Effector CD8-positive, alpha-beta T cell (primary cell): ENCODE measurements at places on chromosomes 5 and 9.

- DNase-seq = no peak
Observed at GRCh38 chr5:483434-484140, 40.6 kb downstream of the EXOC3 start.

GRCh38 chr5:82639393-82640144, 361.4 kb upstream of the RPS23 start:
- no peak for DNase-seq

- no peak for DNase-seq
Observed at GRCh38 chr5:109697339-109697738, 7.6 kb downstream of the MAN2A1 start.

DNA sequence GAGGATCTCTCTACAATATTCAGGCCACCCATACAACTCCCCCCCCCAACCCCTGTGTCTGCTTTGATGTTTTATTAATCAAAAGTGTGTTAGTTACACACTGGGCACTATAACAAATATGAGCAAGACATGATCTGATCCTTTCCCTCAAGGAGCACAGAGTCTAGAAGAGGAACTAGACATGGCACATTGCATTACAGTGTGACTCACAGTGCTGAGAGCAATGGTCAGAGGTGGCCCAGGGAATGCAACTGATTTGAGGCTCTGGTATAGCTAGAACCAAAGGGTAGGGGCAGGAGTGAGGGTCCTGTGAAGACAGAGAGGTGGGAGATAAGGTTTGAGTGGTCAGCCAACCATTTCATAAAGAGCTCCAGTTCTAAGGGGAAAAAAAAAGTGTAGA, 539.2 kb downstream of the ACTL7B start:
- no peak for DNase-seq

DNA sequence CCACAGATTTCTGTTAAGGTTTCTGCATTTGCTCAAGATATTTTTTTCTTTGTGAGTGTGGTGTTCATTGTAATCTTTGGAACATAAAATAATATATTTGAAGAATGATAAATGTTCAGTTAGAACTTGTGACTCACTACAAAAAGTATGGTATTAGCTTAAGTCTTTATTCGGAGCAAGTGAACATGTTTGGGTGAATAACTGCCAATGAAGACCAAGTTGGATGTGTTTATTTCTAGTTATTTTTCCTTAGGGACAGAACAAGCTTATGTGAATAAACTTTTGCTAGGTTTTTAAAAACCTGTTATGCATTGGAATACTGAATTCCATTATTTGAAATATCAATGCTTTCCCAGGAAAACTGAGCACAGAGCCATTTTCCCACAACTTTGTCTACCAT, 418.6 kb downstream of the SLCO4C1 start:
- no peak for DNase-seq

- DNase-seq = no peak
Observed at GRCh38 chr9:75855509-75855908, 35.0 kb upstream of the PCSK5 start.

- DNase-seq = no peak
Observed at GRCh38 chr5:79229357-79230174, 6.4 kb upstream of the JMY start.

DNA sequence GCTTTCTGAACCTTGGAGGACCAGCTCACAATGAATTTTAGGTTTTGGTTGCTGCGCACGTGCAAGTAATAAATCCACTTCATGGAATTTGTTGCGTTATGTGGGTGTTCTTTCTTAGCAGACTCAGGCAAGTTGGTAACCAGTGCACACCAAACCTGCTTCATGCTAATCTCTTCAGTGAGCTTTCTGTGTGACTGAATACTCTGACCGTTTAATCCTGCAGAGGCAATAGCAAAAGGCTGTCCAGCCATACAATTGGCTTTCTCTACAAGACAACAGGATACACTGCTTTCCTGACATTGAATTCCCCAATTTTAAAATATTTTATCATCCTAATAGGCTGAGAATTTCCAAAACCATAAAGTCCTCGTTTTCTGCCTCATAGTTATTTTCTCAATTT, 10.3 kb downstream of the UGT3A2 start:
- no peak for DNase-seq

- no peak for DNase-seq
Observed at GRCh38 chr9:84239343-84239742, 101.2 kb downstream of the SLC28A3 start.

DNA sequence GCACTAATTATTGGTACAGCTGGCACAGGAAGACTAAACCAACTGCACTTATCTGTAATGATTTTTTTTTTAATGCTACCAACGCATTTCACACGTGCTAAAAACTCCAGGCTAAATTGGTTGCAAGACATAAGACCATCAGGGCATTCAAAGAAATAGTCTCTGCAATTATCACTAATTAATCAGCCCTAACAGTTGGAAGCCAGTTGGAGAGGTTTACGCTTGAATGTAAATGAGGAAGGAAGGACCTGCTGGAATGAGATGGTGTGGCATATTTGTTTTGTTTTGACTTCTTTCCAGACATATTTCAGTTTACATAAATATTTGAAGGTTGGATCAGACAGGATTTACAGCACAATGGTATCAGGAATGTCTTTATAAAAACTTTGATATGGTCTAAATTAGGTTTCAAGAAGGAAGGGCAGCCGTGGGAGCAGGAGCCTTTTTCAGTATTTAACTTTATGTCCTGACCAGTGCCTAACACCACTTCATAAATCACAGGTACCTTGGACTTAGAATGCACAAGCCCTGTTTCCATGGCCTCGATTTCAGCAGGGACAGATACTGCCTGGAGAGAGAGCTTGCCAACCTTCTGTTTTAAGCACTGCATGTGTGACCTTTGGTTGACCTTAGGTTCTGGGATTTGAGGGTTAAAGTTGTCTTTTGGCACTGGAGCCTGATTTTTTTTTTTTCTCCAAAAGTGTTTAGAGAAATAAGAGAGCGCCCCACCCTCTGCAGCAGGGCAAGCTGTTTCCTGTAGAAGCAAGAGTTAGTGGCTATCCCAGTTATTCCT, 199.8 kb upstream of the MAP3K1 start:
- DNase-seq = no peak

GRCh38 chr5:147520450-147520849, 10.6 kb upstream of the DPYSL3 start:
- DNase-seq = no peak

DNA sequence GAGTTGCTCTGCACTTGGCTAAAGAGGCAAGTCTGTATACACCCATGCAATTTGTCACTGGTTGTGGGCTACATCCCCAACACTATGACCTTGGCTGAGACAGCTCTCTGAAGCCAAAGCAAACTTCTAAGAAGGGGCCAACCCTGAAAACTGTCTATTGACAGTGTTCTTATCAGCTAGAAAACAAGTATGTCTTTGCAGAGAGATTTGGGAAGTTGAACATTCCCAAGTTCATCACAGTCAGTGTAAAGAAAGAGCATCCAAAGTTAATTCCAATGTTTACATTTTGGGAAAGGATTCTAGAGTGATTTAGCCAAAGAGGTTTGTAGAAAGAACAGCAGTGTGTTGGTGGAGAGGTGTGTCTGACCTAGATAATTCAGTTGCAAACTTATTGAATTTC, 711.1 kb upstream of the CHD1 start:
- DNase-seq = no peak

DNA sequence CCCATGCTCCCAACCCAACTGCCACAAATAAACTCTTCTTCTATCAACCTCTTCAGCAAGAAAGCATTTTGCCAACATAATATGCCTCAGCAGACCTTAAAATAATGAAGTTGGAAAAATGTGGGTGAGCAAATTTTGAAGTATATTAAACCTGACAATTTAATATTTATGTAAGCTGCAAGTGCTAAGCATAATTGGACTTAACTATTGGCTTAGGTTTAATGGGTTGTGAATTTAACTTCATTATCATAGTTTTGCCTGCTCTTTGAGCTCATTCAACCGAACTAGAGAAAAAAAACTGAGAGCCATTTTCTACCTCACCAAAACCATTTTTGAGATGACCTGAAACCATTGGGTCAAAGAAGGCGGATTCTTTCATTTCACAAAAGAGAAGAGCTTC, 805.5 kb upstream of the DMAC1 start:
- no peak for DNase-seq

- no peak for DNase-seq
Observed at GRCh38 chr5:154159343-154159742, 31.2 kb upstream of the GALNT10 start.

GRCh38 chr5:136047858-136048257, 19.1 kb downstream of the TGFBI start:
- DNase-seq = no peak

DNA sequence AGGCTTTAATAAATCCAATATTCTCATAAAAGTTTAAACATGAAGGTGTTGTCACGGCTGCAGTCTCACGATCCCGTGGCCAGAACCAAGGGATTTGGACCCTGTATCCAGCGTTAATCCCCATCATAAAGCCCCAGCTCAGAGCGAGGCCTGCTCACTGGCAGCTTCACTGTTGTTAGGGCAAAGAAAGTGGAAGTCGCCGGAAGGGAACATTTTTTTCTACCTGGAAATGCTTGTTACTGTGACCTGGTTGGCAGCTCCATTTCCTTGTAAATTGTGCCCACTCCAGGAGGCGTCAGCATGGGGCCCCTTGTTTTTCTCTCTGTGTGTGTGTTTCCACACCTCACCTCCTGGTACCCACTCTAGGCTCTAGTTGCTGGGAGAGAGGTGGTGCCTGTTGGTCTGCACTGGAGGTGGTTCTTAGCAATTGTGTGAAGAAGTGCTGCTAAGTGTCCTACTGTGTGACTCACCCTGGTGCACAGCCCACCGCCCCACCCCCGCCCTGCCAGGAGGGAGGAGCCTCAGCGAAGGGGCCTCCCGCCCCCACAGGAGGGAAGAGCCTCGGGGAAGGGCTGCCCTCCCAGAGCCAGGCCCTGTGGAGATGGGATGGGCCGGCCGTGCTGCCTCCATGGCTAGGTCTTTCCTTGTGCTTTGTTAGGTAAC, 105.1 kb downstream of the EHMT1 start:
- DNase-seq = no peak

DNA sequence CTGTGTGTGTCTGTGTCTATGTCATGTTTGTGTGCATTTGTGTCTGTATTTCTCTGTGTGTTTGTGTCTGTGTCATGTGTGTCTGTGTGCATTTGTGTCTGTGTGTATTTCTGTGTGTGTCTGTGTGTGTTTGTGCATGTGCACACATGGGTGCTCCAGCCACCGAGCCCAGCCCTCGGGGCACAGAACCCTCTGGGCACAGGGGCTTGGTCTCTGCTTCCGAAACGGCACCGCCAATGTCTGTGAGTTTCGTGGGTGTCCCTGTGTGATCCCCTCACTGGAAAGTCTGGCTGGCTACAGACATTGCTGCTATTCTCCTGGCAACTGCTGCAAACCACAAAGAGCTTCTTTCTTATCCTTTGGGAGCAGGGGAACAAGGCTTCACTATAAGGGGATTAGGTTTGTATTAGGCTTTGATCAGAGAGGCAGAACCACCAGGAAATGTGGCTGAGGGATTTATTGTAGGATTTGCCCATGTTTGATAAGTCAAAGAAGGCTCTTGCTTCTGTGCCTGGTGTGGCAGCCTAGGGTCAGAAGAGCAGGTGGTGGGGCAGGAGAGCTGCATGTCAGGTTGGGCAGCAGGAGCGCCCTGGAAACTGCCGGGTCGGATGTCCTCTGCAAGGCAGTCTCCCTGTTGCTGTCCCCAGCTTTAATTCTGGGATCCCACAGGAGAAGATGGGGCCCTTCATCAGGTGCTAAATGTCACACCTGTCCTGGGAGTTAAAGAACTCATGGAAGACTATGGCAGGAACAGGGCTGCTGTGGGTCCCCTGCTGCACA, 39.6 kb upstream of the FCN1 start:
- no peak for DNase-seq

- DNase-seq = no peak
Observed at GRCh38 chr5:95042037-95042436, 242.9 kb downstream of the MCTP1 start.

DNA sequence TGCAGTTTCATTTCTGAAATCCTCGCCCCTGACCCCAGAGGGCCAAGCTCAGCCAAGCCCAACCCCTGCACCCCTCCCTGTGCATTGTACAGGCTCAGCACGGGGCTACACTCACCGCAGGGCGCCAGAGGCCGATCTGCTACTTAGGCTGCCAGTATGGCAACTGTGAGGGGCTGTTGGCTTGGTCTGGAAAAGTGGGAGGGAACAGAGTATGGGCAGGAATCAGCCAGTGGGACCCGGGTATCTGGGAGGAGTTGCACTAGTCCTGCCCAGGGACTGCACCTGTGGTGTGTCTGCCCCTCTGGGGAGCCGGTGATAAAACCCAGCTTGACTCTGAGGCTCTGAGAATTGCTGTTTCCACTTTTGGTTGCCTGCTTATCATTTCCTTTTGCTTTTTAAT, 167.4 kb upstream of the KIF2A start:
- no peak for DNase-seq
